ENCODE measurements at places on chromosomes 5 and 9.
A peak's percentile ranks its signal among the peaks of the same experiment; 100 is the strongest.

DNA sequence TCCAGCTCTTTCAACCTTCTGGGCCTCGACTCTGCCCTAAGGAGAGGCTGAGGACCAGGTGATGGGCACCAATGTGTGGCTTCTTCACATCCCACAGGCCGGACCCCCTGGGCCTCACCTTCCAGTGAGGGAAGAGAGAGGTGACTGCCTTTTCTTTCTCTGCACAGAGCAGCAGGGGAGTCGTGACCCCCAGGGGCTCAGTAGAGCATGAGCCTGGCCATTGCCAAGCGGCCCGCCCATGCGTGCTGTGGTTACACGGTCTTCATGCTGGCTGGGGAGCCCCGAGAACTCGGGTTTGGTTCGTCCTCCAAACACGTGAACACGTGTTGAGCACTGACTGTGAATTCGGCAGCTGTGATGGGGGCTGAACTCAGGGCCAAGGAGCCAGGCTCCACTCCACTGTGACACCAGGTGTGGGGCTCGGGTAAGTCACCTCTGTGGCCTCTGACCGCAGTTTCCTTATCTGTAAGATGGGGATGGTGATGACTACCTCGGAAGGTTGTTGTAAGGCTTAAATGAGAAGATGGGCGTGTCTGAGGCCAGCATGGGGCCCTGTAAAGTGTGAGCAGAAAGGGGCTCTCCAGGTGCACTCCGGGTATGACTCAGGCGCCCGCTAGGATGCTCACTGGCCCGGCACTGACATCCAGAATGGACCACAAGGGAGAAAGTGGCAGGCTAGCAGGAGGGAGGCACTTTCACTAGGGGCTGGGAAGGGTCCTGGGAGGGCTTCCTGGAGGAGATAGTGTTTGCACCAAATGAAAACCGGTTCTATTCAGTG lies 13.4 kb upstream of the GRHPR start:
- DNase-seq = no peak

DNA sequence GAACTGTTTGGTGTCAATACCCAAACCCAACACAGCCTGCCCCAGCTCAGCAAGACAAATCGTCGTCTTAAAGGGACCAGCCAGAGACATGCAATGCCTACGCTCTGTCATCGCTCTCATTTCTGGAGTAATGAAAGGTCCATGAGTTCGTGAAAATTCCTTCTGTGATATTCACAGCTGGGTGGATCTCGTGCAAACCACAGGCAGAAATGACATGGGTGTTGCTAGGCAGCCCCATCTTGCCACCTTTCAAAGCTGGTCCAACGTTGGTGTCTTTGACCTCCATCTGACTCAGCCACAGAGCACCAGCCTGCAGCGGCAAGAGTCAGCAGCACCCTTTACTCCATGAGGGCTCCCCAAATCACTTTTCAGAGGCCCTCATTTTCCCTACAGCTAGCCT lies 215.3 kb downstream of the SLIT3 start:
- no peak for DNase-seq

DNA sequence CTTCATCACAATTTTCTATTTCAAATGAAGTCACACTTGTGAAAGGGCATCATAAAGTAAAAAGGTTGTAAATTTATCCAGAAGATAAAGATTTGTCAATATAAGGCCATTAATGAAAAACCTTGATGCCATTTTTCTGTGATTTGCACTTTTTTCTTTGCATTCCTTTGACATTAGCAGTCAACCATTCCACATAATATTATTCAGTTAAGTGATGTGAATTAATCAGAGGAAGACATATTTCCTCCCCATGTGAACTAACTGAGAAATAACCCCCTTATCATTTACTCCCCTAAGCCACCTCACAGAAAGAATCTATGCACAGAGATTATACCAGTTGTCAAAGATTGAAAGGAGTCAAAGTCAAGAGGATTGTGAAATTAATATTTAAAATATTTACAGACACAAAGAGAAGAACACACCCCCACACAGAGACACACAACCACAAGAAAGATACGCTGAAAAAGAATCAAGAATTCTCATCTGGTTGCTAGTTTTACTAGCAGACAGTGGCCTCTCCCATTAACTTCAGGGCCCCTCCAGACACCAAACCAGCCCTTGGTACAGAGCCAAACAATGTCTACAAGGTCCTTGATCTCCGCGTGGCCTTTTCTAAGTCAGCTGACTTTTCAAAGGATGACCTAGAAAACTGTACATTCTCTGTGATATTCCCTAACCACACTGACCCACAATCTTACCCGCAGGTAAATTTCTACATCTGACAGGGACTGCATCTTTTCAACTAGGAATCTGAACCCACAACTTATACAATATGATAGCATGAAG lies 29.5 kb downstream of the GNAQ start:
- no peak for DNase-seq

DNA sequence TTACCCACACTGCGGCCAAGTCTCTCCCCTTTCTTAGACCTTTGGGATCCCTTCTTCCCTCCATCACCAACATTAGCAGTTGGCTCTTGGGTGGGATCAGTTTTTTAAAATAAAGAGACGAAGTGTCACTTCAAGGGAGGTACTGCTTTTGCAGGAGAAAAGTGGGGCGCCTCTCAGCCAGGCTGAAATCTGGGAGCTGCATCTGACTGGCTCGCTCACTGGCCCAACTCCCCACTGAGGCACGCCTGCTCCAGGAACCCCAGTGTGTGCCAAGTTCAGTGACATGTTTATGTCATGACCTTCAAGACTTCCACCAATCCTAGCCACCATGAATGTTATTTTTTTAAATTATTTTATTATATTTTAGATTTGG lies 130.5 kb downstream of the MVB12B start:
- DNase-seq = no peak

- DNase-seq = peak; percentile 54
These were observed 232.2 kb downstream of the SYK start for GRCh38 chr9:91033797-91034196.

All from chondrocyte (in vitro differentiated cells).